ENCODE measurements at places on chromosomes 2 and 18.

DNA sequence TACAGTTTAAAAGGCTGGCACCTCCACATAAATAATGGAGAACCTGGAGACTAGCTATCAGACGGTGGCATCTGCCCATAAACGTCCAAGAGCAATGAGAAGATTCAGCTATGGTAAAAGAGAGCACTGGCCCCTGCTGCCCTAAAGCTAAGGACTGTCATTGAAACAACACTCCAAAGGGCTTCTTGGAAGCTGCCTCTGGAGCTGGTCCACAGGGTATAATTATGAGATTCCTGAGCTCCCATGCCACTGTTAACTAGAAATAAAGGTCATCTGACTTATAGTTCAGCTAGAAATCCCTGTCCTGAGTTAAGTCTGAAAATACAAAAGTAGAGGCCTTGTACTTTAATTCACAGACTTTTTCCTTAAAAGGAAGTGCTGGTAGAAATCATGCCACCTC, 39.9 kb upstream of the RBMS1 start:
- DNase-seq = no peak

DNA sequence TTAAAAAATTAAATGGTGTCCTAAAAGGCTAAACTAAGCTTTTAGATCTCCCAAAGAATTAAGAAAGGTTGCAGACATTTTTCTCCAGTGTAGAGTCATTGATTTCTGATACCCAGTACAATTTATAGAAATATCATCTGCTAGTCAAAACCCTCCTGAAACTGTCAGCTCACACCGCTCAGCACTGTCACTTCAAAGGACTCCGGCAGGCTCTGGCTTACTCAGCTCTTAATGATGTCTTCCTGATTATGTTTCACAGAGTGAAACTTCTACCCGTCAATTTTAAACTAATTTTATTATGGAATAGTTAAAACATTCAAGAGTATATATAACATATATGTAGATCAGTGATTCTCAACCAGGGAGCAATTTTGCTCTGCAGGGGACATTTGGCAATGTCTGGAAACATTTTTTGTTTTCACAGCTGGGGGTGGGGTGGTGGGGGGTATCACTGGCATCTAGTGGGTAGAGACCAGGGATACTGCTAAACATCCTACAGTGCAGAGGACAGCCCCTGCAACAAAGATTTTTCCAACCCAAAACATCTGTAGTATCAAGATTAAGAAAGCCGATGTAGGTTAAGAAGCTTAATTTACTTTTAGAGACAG, 31.6 kb downstream of the CDK15 start:
- DNase-seq = no peak

GRCh38 chr2:205850611-205851010, 168.3 kb downstream of the NRP2 start:
- DNase-seq = no peak

DNA sequence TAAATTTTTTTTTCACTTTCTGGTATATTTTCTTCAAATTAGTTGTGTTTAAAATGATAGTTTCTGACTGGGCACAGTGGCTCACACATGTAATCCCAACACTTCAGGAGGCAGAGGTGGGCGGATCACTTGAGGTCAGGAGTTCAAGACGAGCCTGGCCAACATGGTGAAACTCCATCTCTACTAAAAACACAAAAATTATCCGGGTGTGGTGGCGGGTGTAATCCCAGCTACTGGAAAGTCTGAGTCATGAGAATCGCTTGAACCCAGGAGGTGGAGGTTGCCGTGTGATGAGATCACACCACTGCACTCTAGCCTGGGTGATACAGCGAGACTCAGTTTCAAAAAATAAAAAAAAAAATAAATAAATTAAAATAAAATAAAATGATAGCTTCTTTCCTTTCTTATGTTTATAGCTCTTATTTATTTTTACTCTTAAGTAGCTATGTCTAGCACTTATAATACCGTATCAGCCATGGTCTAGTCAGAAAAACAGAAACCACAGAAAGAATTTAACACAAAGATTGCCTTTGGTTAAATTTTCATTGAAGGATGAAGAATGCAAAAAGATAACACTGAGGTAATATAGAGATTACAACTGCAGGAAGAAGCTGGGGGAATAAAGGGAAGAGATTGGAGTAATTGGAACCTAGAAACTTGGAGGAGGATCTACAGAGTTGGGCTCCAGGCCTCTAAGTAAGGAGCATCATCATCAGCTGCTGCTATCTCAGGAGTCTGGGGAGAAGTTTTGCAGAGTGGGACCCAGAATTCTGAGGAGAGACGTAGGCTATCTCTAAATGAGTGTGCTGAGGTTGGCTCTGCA, 54.7 kb upstream of the MBOAT2 start:
- DNase-seq = no peak

DNA sequence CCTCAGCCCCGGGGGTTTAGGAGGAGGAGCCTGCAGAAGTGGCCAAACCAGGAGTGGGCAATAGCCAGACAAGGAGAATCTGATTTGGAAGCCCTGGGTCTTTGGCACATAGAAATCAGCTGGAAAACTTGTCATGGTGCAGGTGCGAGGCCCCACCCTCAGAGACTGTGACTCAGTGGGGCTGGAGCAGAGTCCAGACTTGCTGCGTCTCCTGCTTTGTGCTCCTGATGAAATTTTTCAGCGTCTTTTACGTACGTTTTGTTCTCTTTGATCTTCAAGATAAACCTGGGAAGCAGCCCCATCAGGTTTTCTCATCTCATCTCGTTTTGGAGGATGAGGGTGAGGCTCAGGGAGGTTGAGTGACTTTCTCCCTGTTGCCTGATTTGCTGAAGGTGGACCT, 114.1 kb downstream of the CABLES1 start:
- DNase-seq = no peak

DNA sequence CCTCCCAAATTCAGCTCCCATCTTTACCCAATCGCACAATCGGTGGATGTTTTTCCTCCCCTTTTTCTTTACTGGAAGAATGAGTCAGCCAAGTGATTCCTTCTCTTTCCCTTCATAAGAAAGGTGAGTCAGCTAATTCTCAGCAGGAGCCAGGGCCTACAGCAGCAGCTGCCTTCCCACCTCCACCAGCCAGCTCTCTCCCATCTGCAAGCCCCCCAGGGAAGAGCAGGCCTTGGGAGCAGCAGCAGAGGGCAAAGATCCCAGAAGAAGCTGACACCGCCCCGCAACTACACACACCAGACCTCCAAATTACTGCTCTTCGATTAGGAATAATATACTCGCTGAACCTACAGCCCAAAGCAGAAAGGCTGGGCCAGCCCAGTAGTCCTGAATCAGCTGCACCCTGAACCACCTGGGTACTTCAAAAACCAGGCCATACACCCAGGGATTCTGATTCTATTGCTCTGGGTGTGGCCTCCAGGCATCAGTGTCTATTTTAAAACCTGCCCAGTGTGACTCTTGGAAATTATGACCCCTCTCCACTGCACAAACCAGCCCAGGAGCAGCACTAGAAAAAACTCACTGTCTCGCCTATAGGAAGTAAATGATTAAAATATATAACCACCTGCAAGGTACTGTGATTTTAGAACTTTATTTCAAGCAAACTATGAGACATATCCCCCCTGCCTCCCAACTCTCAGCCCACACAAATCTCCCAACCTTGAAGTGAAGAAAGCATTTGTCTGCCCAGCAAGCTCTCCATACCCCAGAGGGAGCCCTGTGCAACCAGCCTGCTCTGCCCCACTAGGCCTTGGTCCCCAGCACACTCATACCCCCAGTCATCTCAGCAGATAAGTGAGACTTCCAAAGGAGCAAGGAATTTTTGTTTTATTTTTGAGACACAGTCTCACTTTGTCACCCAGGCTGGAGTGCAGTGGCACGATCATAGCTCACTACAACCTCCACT, 7.3 kb downstream of the SFXN5 start:
- no peak for DNase-seq

DNA sequence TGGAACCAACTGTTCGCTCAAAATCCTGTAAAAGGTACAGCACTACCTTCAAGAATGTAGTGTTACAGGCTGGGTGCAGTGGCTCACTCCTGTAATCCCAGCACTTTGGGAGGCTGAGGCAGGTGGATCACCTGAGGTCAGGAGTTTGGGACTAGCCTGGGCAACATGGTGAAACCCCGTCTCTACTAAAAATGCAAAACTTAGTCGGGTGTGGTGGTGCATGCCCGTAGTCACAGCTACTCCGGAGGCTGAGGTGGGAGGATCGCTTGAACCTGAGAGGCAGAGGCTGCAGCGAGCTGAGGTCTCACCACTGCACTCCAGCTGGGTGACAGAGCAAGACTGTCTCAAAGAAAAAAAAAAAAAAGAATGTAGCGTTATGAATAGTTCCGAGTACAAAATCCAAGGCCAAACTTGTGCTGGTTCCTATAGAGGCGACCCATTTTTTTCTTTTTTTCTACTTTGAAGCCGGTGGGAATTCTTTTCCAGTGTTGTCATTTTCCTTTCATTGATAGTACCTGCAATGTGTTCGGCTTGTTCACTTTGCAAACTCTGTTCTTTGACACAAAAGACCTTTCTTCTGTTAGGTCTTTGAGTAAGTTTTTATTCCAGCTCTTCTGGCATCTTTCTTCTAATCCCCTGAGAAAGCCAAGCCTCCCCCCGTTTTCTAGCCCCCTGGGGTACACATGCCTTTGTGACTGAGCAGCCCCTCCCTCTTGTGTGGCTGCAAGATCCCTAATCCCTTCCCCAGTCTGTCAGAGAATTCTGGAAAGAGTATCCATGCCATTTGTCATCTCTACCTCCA, 25.1 kb downstream of the INPP5D start:
- DNase-seq = no peak

DNA sequence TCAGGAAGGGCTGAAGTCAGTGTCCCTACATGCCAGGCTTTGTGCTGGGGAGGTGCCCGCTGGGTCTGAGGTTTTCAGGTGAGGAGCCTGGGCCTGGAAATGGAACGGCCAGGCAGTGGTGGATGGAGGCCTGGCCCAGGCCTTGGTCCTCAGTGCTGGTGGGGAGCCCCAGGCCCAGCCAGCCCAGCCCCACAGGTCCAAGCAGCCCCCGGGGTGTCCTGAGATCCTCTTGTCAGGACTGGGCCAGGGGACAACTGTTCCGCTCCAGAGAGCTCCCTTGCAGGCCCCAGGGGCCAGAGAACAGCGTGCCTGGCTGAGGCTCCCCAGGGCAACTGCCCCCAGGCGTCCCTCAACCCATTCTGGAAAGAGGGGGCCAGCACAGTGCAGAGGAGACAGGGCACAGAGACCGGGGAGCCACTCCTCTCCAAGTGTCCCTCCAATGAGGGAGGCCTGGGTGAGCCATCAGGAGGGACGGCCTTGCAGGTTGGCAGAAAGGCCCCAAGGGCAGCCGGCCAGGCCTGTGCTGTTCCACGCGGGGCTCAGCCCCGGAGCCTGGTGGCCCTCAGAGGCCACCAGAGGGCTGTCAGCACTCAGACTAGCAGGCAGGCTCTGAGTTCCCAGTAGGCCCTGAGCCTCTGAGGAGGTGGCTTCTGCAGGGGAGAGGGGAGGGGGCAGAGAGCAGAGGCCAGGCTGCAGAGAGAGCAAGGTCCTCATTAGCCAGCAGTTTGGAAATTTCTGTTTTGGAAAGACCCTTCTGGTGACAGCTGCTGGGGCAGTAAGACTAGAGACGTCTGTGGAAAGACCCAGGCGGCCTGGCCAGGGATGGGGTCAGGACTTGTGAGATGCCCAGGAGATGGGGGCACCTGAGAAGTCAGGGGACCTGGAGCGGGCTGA, 29.4 kb upstream of the SNED1 start:
- DNase-seq = peak; percentile 23

- no peak for DNase-seq
Observed at GRCh38 chr2:71715241-71715750, 261.9 kb downstream of the DYSF start.

GRCh38 chr18:69580107-69580506, 179.4 kb downstream of the DOK6 start:
- no peak for DNase-seq

- DNase-seq = no peak
Observed at GRCh38 chr2:45851576-45852304, 200.3 kb downstream of the PRKCE start.

GRCh38 chr2:80299661-80300060, 4.9 kb downstream of the LRRTM1 start:
- no peak for DNase-seq

DNA sequence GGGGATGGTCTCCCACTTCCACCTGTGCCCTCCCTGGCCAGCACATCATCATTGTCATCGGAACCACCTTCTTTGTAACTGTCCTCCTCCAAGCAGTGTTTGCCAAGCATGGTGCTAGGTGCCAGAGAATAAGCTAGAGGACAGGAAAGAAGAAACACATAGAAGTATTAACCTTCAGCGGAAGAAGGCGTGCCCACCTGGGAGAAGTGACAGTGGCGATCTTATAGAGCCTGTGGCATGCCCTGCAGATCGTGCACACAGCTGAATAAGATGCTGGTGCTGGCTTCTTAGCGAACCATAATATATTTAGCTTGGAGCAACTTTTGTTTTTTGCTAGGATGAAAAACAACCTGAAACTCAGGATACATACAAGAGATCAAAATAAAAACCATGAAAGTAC, 148.0 kb downstream of the FAM210A start:
- DNase-seq = no peak

DNA sequence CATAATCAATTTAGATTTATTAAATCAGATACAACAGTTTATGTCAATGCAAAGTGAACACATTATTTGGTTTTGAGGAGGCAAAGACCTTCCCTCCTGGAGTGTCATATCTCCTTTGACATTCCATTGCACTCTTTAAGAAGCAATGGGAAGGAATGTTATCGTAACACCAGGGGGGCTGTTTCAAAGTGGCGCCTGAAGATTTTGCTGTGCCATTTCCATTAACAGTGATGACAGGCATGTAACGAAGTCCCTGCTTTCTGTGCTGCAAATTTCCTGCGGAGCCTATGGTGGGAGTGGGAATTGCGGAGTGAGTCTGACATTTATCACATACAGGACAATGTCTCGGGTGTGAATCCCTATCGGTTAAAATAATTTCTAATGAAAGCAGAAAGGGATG, 499.6 kb upstream of the RAB6C start:
- no peak for DNase-seq

DNA sequence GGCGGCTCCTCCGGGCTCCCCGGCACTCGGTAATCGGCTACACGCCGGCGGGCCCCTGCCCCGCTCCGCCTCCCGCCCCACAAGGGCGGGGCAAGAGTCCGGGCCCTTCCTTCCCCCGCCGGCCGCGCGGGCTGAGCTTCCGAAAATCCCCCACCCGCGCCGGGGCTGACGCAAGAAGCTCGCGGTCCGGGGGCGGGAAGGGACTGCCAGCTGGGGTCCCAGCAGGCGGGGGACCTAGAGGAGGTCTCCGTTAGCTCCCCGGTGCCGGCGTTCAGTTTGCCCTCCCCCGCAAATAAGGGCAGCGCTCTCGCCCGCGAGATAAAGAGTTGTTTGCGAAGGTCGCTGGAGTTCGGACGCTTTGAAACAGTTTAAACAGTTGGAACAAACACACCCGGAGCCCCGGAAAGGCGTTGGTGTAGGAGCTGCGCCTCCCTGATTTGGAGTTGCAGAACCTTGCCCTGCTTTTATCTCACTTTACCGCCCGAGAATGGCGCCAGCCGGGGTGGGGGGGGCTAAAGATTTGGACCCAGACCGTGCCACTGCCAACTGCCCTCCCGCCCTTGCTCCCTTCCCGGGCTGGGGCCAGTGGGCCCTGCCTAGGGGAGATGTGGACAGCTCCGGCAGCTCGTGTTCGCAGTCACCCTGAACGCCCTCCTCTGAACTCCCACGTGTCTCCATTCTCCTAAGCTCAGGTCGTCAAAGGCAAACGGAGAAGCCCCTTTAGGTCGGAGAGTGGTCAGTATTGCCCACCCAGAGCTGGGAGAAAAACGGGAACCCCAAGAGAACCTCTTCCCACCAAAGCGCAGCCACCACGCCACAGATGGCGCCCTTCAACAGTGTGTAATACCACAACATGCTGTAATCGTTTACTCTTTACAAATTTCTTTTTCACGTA, at the start of gene NFE2L2:
Gene NFE2L2 (minus strand): TSS at position 35 of the 895 bp plus-strand sequence. CDS start 151 bp downstream, outside the sequence.
- DNase-seq = peak; percentile 84
